ENCODE measurements at places on chromosomes 5 and 9. TPM values are rescaled to one million over a fixed set of nuclear protein-coding genes. Genes with fewer than 3 reads are reported as not detected.

PLAC8L1 gene
- total RNA-seq, result not detected

INSL4 gene
- total RNA-seq, result not detected

ZNF474 gene
- not detected for total RNA-seq

AGPAT2 gene
- 50.2 TPM for total RNA-seq

CTSL gene
- 139 TPM for total RNA-seq

RNF180 gene
- total RNA-seq, result 4.7 TPM

FBP1 gene
- 1.7 TPM for total RNA-seq

TAF1L gene
- not detected for total RNA-seq

HK3 gene
- not detected for total RNA-seq

SYK gene
- 2.8 TPM for total RNA-seq

TBC1D9B gene
- total RNA-seq, result 131 TPM

FOXD1 gene
- total RNA-seq, result 10.8 TPM

EXOSC3 gene
- total RNA-seq, result 26.9 TPM

ARL14EPL gene
- not detected for total RNA-seq

CARD19 gene
- 97.3 TPM for total RNA-seq

DNA sequence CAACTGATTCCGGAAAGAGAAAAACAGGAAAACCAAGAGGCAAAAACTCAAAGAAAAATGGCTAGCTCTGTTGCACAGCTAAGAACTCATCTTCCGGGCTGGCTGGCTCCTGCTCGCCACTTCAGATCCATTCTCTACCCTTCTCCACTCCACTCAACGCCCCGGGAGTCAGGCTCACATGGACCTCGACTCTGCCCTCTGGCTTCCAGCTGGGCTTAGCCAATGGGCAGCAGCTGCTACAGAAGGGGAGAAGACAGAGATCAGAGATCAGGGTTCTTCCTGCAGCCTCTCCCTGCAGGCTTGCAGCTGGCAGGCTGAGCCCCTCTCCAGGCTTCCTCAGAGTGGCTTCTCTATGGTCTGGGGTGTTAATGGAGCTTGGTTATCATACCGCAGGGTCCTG, 187.5 kb downstream of the MED10 start:
- DNase-seq, result no peak

DNA sequence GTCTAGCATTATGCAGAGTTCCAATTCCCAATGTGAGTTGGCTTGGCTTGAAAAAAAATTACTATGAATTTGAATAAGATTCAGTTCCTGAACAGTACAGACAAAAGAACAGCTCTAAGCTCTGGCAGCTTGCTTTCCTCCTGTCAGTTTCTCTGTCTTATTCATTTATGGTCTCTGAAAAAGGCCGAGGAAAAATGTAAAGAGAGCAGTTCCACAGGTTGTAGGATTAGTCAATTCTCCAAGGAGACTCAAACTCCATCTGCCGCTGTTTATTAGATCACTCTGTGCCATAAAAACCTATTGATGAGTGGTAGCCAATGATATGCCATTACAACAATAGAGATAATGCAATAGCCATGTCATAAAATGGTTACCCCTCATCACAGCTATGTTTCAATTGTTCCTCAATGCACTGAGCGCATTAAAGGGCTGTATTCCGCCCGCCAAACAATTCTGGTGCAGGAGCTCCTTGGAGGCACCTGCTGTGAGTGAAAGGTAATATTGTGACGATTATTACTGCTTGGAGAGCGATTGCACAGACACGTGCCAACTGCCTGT, 188.2 kb downstream of the ARRDC3 start:
- DNase-seq, result no peak

GRCh38 chr9:13915131-13915530, 398.8 kb downstream of the NFIB start:
- DNase-seq, result no peak

DNA sequence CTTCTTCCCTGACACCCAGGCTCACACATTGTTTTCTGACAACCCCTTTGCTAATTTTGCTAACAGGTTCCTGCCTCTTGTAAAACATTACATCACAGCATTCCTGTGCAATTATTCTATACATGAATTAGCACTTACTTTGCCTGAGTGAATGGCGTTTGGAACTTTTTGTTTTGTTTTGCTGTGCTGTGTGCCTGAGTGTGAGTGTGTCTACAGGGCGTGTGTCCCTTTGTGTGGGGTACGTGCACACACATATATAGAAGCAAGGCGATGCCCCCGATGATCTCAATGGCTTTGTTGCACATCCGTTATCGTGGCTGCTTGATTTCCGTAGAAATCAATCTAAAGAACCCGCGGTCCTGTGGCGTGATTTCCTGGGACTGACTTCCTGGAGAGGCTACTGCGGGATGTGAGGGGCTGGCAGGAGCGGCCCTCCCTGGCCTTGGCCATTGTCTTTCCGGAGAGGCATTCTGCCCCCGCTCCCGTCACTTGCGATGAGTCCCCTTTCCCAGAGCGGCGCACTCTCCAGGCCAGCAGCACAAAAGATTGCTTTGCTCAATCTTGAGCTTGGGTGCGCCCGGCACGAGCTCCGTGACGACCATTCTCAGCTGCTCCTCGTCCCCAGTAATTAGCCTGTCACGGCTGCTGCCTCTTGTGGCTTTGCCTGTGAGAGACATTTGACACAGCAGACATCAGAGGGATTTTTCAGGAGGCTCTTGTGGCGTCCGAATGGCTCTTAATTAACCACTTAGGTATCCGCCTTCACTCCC, 398.1 kb upstream of the IRX1 start:
- no peak for DNase-seq

DNA sequence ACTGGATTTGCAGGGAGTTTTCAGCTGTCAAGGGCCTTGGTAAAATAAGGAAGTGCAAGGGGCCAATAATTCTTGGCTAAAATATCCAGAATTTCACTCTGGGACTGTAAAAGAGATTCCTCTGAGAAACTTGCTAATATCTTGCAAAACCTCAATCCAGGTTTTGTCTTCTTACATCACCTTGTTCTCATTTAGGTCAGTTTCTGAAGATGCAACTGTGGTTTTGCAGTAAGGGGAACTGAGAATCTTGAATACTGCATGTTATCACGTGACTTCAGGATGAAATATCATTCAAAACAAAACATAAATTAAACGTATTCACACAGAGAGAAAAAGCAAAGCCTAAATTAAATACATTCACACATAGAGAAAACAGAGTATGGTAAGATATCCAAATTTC, 35.0 kb upstream of the RIC1 start:
- DNase-seq, result no peak

DNA sequence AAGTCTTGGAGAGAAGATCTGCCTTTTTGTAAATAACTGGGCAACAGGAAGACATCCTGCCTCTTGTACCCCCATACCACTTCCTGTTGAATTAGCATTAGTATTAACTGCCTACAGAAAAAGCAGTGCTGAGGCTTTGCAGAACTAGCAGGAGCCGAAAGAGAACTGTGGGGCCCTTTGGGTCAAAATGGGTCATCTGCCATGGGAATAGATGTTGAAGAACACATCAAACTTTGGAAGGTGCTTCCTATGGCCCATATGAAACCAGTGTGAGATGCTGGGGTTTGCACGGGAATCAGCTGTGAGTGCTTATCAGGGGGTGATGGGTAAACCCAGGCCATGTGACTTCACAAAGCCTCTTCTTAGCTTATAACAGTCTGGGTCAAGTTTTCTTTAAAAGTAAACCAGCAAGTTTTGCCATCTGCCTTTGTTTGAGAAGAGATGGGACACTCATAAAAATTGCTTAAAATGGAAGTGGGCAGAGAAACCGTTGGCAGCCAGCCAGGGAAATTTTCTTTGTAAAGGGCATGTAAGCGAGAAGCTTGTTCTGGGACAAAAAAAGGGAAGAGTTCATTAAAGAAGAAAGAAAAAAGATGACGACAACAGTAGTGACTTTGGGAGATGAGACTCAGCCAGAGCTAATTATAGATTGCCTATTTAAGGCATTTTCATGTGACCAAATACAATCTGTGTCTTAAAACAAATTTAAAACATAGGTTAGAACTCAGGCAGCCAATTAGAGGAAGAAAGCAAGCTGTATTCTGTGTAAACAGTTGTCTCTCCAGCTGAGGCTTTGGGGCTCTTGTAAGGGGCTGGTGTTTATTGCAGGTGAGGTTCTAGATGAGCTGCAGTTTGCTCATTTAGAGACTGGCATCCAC, 4.4 kb downstream of the SLC25A25 start:
- DNase-seq, result peak; percentile 50

DNA sequence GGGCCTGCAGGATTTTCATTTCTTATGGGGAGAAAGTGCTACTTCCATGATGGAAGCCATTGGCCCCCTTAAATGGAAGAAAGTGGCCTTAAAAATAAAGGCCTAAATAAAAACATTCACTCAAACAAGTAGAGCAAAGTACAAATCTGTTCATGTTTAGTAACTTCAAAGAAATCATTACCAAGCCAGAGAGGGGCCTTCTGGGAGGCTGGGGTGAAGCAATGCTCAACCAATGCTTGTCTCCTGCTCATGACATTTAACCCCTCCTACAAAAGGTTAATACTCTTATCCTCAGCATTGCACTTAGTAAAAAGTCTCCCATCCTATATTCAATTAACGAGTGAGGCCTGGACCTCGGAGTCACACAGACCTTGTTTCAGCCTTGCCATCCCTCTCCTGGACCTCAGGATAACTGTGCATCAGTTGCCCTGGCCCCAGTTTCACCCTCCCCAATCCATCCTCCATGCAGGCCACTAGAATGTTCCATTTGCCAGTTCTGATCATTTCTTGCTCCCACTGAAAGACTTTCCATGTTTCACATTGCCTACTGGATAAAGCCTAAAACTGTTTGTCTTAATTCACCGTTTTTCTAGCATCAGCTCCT, 36.9 kb upstream of the ALDH1B1 start:
- DNase-seq, result no peak

- DNase-seq, result no peak
Observed at GRCh38 chr5:169413416-169413815, 112.5 kb upstream of the SLIT3 start.

- no peak for DNase-seq
Observed at GRCh38 chr9:7906783-7907550, 107.4 kb upstream of the DMAC1 start.

GRCh38 chr5:181198905-181199519, 6.0 kb downstream of the TRIM7 start:
- DNase-seq, result no peak

DNA sequence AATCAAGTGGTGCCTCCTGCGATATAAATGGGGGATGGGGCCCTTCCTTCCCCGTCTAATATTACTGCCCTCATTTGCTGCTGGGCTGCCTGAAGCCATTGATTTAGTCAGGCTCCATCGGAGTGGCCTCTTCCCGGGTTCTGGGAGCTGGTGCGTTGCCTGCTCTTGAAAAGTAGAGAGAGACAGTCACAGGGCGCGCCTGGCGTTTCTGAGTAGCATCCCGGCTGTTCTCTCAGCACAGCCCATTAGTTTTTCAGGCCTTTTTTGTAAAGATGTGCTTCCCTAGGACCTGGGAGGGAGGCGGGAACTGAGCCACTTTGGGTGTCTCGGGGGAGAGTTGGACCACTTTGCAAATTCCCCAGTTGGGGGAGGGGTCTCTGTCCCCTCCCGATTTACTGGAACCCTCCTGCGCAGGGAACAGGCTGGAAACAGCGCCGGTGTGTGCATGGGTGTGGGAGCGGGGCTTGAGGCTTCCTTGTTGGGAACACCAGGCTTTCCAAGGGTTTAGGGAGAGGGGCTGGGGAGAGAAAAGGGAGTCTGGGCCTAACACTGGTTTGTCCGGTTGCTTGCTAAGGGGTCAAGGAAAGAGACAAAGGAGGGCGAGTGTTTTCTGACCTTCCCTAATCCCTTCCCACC, 4.7 kb downstream of the PRDM6 start:
- no peak for DNase-seq

- DNase-seq, result no peak
Observed at GRCh38 chr5:32023816-32024215, 150.3 kb downstream of the GOLPH3 start.

GRCh38 chr5:138096997-138097828, 13.4 kb downstream of the WNT8A start:
- no peak for DNase-seq

DNA sequence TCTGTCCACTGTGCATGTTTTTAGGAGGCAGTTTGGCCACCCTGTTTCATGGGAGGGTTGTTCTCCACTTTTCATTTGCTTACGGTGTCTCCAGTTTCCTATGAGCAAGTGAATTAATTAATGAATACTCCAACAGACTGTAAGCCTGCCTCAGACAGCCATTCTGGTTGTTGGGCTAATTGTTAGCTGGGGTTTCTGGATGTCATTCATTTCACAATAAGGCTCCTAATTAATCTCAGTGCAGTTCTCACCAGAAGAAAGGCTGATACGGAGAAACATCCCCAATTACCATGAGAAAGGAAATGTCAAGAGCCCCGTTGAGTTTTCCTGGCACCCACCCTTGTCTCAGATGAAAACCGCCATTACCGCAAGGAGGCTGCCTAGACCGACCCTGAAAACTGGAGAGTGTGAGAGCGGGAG, 75.8 kb downstream of the MAP1B start:
- no peak for DNase-seq

- peak; percentile 57 for DNase-seq
Observed at GRCh38 chr9:74824654-74825053, 63.1 kb downstream of the TRPM6 start.

GRCh38 chr9:81032030-81032572, 657.2 kb downstream of the TLE1 start:
- no peak for DNase-seq

- no peak for DNase-seq
Observed at GRCh38 chr9:128920381-128921058, at the start of gene PHYHD1. TSS of gene PHYHD1 (plus strand) at chr9:128920982. CDS start at chr9:128922324, 1,342 bp downstream.

DNA sequence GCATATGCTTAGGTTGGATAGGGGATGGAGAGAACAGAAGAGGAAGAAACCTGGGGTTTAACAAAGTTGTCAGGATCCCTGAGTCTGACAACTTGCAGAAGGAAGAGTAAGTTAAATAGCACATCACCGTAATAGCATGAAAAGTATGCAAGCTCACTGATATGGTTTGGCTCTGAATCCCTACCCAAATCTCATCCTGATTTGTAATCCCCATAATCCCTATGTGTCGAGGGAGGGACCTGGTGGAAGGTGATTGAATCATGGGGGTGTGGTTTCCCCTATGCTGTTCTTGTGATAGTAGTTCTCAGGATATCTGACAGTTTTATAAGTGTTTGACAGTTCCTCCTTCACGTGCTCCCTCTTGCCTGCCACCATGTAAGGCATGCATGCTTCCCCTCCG, 193.3 kb downstream of the PSAT1 start:
- no peak for DNase-seq

All from glomerular endothelial cell (primary cell).